ENCODE measurements at places on chromosomes 1 and 21. TPM values are rescaled to one million over a fixed set of nuclear protein-coding genes. Genes with fewer than 3 reads are reported as not detected.

OR6K3 gene
- not detected for total RNA-seq

INSRR gene
- total RNA-seq, result 0.51 TPM

EPHA8 gene
- total RNA-seq, result not detected

NR5A2 gene
- 10.3 TPM for total RNA-seq

RNF19B gene
- total RNA-seq, result 25.5 TPM

GRCh38 chr1:230174041-230174440 is 107.0 kb downstream of the GALNT2 start:
- peaks cover 3% of the 10 kb centered on the region for H3K36me3 ChIP-seq
- no peaks in the 10 kb centered on the region for H3K27me3 ChIP-seq
- DNase-seq, result no peak
- H3K27ac ChIP-seq, result no peak overlapping the region

DNA sequence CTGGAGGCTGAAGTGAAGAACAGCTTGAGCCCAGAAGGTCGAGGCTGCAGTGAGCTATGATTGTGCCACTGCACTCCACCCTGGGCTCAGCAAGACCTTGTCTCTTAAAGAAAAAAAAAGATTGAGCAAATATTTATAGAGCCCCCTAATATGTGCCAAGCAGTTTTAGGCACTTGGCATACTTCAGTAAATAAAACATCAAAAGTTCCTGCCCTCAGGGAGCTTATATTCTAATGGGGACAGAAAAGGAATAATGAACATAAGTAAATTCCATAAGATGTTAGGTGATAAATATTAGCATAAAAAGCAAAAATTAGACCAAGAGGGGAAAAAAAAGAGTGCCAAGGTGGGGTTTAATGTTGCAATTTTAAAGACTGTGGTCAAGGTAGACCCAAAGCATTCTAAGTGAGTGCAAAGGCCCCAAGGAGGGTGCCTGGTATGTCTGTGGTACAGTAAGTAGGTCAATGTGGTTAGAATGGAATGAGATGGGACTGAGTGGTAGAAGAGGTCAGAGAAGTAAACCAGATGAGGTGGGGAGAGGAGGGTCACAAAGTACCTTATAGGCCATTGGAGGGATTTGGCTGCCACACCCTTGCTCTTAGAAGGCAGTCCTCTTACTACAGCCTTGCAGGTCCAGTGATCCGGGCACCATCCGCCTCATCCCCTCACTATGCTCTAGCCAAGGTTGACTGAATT is 2.2 kb upstream of the TOE1 start:
- no peak for DNase-seq
- H3K27me3 ChIP-seq, result no peaks in the 10 kb centered on the region
- no peaks in the 10 kb centered on the region for H3K4me1 ChIP-seq
- peaks cover 6% of the 10 kb centered on the region for H3K36me3 ChIP-seq
- H3K4me3 ChIP-seq, result no peak overlapping the region

GRCh38 chr1:227440182-227440581 is 121.9 kb upstream of the CDC42BPA start:
- H3K4me3 ChIP-seq, result no peak overlapping the region
- no peaks in the 10 kb centered on the region for H3K36me3 ChIP-seq
- no peaks in the 10 kb centered on the region for H3K27me3 ChIP-seq
- DNase-seq, result no peak
- no peaks in the 10 kb centered on the region for H3K4me1 ChIP-seq

GRCh38 chr1:5651964-5652821 is 340.0 kb downstream of the NPHP4 start:
- H3K4me1 ChIP-seq, result no peaks in the 10 kb centered on the region
- no peaks in the 10 kb centered on the region for H3K36me3 ChIP-seq
- no peak overlapping the region for H3K27ac ChIP-seq
- H3K27me3 ChIP-seq, result no peaks in the 10 kb centered on the region

GRCh38 chr1:181251001-181251712 is 162.7 kb downstream of the IER5 start:
- H3K36me3 ChIP-seq, result no peaks in the 10 kb centered on the region
- no peaks in the 10 kb centered on the region for H3K4me1 ChIP-seq
- DNase-seq, result no peak

DNA sequence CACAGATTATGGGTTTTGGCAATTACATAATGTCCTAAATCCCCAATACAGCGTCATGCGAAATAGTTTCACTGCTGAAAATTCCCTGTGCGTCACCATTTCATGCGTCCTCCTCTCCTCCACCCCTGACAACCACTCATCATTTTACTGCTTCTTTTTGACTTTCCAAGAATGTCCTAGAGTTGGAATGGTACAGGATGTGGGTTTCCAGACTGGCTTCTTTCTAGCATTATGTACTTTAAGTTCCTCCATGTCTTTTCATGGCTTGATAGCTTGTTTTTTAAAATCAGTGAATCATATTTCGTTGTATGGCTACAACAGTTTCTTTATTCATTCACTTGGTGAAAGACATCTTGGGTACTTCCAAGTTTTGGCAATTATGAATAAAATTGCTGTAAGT is 7.4 kb downstream of the NBPF3 start:
- no peaks in the 10 kb centered on the region for H3K4me1 ChIP-seq
- H3K4me3 ChIP-seq, result no peak overlapping the region
- H3K27me3 ChIP-seq, result no peaks in the 10 kb centered on the region
- H3K27ac ChIP-seq, result no peak overlapping the region
- no peaks in the 10 kb centered on the region for H3K36me3 ChIP-seq

GRCh38 chr1:170634293-170634692 is 29.6 kb upstream of the PRRX1 start:
- no peaks in the 10 kb centered on the region for H3K36me3 ChIP-seq
- no peaks in the 10 kb centered on the region for H3K4me1 ChIP-seq
- H3K27ac ChIP-seq, result no peak overlapping the region
- no peaks in the 10 kb centered on the region for H3K27me3 ChIP-seq

All from aorta (tissue), 5 donors.